ENCODE measurements at places on chromosomes 5 and 9.

- DNase-seq, result no peak
Measured at GRCh38 chr5:20648981-20649380, 661.0 kb upstream of the CDH18 start.

GRCh38 chr9:100577776-100578448, at the start of gene CAVIN4:
Gene CAVIN4 (plus strand): TSS chr9:100578079. CDS start chr9:100578144, 65 bp downstream.
- DNase-seq, result no peak

GRCh38 chr5:140881889-140882590, at the start of gene PCDHA13:
Gene PCDHA13 (plus strand): TSS chr5:140882124. CDS start chr5:140882269, 145 bp downstream.
- no peak for DNase-seq

- DNase-seq, result peak; percentile 68
Measured at GRCh38 chr5:131375351-131375750, 111.5 kb downstream of the CDC42SE2 start.

GRCh38 chr5:10243660-10244240, 5.9 kb downstream of the ATPSCKMT start:
- no peak for DNase-seq

GRCh38 chr9:78805771-78806170, 508.8 kb downstream of the PSAT1 start:
- DNase-seq, result no peak

- no peak for DNase-seq
Measured at GRCh38 chr9:27749838-27750237, 176.6 kb upstream of the C9orf72 start.

DNA sequence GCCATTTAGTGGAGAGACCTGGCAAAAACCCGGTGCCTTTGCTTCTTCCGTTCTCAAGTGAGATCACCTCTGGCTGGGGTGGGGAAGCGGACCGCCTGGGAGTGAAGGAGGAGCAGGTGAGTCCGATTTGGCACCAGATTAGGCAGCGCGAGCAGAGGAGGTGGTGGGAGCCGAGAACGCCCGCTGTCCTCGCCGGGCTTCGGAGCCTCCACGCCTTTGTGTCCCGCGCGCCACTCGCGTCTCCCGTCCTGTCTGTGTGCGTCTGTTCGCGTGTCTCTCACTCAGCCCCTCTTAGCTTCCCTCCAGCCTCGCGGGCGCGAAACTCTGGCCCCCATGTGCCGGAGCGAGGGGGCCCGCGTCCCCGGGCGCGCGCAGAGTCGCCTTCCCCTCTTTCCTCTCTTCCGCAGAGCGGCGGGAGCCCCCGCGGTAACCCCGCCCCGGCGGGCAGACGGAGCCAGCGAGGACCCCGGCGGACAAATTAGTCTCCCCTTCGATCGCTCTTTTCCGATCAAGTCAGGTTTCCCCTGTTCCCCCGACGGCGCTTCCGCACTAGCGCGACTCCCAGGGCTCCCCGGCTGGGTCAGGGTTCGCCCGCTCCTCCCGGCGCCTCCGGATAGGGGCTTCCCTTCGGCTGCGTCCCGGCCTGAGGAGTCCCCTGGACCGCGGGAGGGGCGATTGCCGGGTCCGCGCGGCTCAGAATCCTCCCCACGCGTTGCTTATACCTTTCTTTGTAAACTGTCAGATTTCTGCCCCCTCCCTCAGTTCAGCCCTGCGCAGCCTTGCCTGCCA, 7.1 kb downstream of the POU4F3 start:
- DNase-seq, result no peak

DNA sequence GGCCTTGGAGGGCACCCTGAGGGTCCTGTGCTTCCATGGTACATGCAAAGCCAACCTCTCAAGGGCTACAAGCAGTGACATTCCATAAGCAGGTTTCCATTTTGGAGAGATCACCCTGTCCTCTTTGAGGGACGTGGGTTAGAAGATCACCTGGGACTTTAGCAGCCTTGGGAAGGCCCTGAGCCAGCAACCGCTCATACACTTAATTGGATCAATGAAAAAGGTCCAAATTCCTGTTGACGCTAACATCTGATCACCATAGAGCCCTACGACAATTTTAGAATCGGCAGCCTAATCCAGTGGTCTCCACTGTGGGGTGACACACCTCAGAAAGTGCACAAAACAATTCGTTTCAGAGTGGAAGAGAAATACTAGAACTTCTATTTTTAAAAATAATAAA, 196.0 kb upstream of the NR3C1 start:
- no peak for DNase-seq

DNA sequence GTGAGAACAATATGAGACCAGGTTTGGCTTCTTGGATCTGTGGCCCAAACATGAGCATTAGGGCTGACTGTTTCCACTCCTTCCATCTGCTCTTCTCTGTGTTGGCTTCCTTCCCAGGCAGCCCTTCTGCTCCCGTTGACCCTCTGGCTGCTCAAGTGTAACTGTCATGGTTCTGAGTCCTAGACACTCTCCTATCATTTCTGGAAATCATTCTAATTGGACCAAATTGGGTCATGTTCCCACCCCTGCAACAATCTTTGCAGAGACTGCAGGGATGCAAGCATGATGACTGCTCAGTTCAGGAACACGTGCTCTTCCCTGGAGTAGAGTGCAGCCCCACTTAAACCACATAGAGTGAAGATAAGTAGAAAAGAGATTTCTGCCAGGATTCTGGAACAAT, 741.4 kb downstream of the TAF11L14 start:
- DNase-seq, result no peak

DNA sequence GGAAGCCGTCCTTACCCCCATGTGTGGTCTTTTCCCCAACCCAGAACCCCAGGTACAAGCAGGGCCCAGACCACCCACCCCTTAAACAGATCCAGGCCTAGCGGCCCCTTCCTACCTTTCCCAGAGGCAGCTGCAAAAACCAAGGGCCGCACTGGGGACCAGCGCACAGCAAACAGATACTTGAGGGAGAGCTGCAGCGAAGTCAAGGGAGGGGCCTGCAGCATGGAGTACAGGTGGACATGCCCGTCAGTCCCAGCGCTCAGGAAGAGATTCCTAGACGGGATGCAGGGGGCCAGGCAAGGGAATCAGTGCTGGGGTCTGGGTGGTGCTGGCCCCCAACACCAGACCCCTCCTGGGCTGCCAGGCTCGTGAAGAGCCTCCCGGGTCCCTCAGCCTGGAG, 22.5 kb downstream of the DYNC2I2 start:
- no peak for DNase-seq

- no peak for DNase-seq
Measured at GRCh38 chr9:82490019-82490499, 501.5 kb downstream of the SPATA31D1 start.

- no peak for DNase-seq
Measured at GRCh38 chr5:150341989-150342388, 15.5 kb upstream of the TCOF1 start.

GRCh38 chr9:130239363-130239695, 26.2 kb upstream of the HMCN2 start:
- DNase-seq, result no peak

- DNase-seq, result peak; percentile 73
Measured at GRCh38 chr5:148844433-148845280, 18.2 kb downstream of the ADRB2 start.

DNA sequence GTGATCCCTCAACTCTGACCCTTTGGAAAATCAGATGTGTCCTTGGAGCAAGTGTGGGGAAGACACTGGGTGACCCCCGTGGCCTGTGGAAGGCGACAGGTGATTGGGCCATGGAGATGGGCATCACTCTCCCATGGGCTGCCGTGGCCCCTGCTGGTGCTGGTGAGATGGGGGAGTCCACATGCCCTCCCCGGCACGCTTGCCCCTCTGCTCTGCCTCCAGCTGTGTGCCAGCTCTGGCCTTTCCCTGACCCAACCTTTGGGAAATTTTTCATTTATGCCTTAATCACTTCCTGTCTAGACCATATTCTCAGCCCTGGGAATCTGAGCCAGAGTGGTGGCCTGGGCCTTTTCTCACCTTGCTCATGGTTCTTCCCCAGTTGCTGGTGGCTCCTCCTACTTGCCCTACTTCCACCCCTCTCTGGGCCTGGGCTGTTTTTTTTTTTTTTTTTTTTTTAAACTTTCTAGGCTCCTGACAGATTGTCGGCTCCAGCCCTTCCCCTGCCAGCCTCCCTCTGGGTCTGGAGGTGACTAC, 56.6 kb downstream of the RGS3 start:
- DNase-seq, result peak; percentile 84

GRCh38 chr5:133124891-133125290, 73.1 kb downstream of the HSPA4 start:
- DNase-seq, result no peak

GRCh38 chr5:67149951-67150523, 46.6 kb downstream of the CD180 start:
- no peak for DNase-seq

DNA sequence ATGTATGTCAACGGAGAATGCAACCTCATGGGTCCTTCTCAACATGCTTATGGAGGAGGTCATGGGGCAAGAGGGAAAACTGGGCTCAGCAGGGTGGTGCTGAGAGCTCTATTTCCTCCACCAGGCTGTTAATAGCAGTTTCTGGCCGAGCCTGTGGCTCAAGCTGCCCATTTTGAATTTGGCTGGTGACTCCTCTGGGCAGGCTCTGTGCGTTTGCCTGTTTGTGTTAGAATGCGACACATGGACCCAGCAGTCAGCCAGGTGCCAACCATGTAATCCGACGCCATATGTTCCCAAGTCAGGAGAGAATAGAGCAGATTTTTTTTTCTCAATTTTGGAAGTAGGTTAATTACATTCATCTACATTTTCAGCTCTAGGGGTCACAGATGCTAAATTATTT, 387.7 kb upstream of the CLINT1 start:
- no peak for DNase-seq

DNA sequence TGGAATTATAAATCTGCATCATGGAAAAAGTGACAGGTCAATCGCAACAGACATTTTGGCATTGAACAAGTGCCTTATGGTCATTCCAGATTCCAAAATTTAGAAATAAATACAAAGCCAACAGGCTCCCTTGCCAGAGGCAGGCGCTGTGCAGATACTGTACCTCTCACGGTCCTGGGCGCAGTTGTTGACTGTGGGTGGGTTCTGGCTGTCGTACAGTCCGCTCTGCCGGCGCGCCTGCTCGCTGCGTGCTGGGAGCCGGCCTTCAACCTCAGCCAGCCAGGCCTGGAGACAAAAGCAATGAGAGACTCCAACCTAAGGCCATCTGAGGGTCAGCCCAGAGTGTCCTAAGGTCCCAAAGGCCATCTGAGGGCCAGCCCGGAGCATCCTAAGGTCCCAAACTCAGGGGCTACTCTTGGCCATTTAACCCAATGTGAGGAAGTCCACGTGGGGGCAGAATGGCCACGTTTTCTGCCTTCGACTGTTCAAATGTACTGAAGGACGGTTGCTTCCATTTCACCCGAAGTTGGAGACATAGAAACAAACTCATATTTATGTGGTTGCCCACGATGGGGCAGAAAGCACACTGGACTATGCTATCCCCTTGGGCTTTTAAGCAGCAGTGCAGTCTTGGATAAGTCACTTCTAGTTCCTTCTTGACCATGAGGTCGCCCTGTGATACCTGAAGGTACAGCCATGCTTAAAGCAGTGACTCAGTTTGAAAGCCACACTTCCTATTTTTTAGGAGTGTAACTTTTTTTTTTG, 65.2 kb downstream of the USP20 start:
- no peak for DNase-seq

DNA sequence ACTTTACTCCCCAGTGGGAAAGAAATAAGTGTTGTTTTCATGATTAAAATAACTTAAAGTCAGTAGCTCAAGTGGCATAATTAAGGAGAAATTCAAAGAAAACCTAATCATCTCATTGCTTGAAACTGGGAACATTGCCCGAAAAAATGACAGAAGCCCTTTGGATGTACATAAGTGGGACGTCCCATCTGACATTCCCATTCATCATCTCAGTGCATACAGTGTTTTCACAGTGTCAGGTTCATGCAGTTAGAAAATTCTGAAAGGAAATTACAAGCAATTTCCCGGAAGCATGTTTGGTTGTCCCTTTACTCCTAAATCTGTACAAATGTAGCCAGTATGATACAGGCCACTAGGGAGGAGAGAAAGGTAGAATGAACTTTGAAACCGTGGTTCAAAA, 95.6 kb downstream of the ADAMTS16 start:
- DNase-seq, result no peak

GRCh38 chr5:172421-172820, 18.9 kb upstream of the LRRC14B start:
- DNase-seq, result no peak

GRCh38 chr5:139294374-139295165, 1.0 kb downstream of the MATR3 start:
- peak; percentile 71 for DNase-seq

DNA sequence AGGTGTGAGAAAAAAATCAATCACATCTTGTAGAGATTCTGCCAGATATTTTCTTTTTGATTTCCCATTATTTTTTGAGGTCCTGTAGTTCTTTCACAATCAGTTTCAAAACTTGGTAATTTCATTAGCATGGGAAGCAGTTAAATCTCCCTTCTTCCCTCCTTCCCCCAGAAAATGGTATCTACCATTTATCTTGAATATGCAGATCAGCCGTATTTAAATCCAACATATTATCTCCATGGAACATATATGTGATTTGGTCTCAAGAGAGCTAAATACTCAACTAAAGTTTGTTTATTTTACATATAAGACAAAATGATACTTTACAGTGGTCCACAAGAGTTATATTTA, 1034.8 kb downstream of the CDH12 start:
- no peak for DNase-seq

DNA sequence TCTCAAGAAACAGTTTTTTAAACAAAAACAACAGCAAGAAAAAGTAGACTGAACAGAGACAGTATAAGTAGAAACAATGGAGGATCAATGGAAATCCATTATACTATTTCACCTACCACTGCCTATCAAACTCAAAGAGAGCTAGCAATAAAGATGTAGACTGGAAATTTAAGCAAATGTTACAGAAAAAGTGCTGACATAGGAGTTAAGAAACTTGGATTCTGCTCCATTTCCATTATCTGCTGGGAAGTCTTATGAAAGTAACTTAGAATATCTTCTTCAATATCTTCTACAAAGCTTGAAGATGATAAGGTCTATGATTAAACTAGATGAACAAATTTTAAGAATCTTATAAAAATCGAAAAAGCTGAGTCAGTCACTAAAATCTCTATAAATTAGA, 1469.8 kb upstream of the C9orf72 start:
- no peak for DNase-seq

DNA sequence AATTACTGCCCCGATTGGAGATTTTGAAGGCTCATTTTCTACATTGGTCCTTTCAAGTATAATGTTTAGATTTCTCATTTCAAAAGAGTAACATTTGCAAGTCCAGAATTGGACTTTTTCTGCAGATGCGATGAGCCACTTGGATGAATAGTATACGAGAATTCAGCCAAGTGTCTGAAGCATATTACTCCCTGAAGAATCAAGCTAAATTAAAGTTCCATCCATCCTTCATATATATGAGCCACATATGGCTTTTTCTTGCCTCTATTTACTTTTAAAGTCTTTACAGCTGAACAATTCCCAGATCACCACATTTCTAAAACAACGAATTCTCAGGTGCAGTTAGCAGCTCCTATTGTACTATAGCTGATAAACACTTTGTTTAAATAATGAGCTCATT, 288.7 kb downstream of the CEMIP2 start:
- DNase-seq, result no peak

- DNase-seq, result no peak
Measured at GRCh38 chr5:174877987-174878386, 153.6 kb downstream of the MSX2 start.

GRCh38 chr5:155091768-155092717, 78.5 kb downstream of the KIF4B start:
- no peak for DNase-seq

GRCh38 chr9:121075251-121076036, 689 bp downstream of the CNTRL start:
- peak; percentile 57 for DNase-seq

GRCh38 chr9:72743836-72744235, 209.0 kb downstream of the ALDH1A1 start:
- DNase-seq, result no peak

- peak; percentile 50 for DNase-seq
Measured at GRCh38 chr9:35728041-35728971, 3.7 kb downstream of the TLN1 start.

- no peak for DNase-seq
Measured at GRCh38 chr5:16763211-16763610, 146.4 kb upstream of the RETREG1 start.
